ENCODE measurements at places on chromosomes 11 and 22. TPM values are rescaled to one million over a fixed set of nuclear protein-coding genes. Genes with fewer than 3 reads are reported as not detected.

DNA sequence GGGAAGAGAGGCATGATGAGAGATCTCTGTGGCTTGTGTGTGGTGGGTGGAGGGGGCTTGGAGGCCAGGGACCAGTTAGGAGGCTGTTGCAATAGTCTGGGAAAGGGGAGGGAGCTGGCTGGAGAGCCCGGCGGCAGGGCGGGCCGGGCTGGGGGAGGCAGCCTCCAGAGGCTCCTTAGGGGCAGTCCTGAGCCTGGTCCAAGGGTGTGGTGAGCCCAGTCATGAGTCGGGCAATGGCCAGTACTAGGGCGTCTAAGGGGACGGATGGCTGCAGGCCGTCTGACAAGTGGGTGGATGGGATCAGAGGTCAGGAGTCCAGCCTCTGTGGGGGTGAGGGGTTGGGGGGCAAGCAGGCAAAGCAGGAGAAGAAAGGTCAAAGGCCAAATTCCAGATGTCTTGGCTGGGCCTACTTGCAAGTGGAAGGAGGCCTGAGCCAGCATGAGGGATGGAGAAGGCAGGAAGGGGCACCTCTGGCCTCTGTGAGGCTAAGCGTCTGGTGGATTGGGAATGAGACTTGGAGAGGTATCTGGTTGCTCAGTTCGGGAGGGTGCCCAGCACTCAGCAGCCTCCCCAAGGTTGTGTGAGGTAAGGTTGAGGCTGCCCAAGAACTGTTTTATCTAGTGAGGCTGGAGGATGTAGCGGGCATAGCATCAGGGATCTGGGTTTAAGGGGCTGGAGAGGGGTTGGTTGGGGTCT, 6.0 kb upstream of the CD248 start:
- no peak for DNase-seq

The MCAM gene
- 12.1 TPM for total RNA-seq

DNA sequence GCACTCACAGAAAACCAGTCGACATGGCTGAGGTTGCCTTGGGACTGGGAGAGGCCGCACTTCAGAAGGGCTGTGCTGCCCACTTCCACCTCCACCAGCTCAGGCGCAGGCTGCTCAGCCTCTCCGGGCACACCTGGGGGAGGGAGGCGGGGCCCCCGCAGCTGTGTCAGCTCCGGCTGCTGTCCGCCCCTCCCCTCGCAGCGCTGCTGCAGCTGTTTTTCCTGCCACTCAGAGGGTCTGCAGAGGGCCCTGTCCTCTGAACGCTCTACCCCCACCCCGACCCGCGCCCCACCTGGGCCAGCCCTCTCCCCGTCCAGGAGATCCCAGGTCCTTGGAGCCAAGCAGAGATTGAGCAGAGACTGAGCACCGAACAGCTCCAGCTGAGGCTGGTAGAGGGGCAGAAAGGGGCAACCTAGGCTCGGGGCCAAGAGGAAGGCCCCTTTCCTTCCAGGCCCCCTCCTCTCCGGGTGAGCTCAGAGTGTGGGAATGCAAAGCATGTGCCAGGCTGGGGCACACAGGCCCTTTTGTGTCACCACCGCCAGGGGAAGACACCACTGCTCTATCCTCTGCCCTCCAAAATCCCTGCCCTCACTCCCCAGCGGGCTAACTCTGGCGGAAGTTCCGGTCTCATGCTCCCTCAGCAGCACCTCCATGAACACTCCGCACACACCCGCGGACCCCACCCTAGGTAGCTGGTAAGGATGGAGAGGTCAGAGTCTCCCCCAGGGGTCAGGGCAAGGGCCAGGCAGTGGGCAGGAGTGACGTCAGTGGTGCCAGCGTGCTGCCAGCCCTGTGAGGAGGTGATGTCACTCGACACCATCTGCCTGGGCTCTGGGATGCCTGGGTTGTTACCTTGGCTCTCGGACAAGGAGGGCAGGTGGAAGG, 1.6 kb downstream of the MCAM start:
- DNase-seq = peak; percentile 88

- DNase-seq = no peak
Measured at GRCh38 chr11:108734956-108735559, 70.2 kb downstream of the DDX10 start.

GRCh38 chr11:122395282-122395681, 260.2 kb upstream of the UBASH3B start:
- no peak for DNase-seq

DNA sequence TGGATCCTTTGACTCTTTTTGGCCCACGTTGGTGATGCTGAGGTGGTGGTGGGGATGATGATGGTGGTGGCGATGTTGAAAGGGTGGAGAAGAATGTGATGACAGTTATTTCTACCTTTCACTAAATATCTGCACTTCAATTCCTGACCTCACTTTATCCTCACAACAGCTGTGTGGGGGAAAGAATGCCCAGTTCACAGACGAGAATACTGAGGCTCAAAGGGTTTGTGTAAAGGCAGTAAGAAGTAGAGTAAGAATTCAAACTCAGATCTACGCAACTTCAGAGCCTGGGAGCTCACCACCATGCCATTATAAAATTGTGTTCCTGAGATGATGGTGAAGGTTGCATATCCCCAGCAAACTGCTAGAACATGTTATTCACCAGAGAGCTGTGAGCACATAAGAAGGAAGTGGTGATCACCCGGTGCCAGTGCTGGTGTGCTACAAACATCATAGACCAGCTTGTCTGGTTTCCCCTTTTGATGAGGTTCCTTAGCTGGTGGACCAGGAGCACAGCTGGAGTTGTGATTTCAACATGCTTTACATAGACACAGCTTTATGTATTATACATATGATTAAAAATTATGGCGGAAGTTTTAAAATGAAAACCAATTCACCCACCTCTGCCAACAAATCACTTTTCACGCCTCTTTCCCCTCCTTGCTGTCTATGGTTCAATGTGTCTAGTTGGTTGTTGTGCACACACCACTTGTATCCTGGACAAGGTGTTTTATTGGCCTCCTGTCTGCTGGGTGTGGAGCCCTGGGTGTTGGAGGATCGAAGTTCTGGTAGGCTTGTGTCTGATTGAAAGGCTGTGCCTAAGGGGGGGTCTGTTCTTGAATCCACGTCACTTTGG, 6.2 kb downstream of the ST14 start:
- DNase-seq = no peak

The NXPE4 gene
- not detected for total RNA-seq

DNA sequence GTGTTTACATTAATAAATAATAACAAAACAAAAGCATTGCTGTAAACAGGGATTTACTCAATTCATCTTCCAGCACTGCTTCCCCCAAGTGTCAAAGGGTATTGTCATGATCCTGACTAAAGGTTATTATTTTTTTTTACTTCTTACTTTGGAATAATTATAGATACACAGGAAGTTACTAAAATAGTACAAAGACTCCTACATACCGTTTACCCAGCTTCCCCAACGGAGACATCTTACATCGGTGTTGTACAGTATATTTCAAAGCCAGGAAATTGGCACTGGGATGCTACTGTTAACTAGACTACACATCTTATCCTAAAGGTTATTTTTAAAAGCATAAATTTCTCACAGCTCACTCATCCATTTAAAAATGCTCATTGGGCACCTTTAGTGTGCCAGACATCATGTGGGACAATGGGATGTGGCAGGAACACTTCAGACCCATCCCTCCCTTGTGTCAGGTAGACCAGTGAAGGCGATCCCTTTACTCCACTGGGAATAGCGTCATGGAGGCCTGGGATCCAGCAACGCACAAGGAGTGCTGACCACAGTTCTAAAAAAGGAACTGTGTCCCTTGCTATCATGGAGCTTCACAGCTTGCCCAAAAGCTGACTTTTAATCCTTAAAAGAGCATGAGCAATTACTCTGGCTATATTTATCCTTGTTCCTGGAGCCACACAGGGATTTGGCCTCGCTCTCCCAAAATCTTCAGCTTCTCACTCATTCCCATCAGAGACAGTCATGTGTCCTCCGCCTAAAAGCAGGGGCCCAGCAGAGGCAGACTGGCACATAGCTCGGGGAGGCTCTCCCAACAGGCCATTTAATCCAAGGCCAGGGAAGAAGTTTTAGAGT, 3.1 kb upstream of the IRAG1 start:
- peak; percentile 40 for DNase-seq

The DUSP8 gene
- 6.7 TPM for total RNA-seq

GRCh38 chr11:134660416-134660815, 248.4 kb upstream of the B3GAT1 start:
- no peak for DNase-seq

- DNase-seq = no peak
Measured at GRCh38 chr11:83312430-83312829, 26.3 kb upstream of the CCDC90B start.

DNA sequence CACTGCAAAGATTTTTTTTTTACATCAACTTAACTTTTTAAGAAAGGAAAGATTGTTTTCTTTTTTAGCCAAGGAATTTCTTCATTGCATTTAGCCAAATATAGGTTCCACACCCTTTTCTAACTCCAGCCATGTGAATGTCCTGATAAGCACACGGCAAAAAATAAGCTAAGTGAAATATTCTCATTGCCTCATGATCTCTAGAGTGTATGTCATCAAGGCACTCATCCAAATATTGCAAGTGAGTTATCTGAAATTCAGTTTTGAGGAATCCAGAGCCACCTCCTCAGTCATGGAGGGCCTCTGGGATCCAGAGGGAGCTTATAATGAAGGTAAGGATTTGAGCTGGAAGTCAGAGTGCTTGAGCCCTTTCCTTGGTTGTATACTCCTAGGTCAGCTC, 80.0 kb downstream of the BLID start:
- DNase-seq = no peak

DNA sequence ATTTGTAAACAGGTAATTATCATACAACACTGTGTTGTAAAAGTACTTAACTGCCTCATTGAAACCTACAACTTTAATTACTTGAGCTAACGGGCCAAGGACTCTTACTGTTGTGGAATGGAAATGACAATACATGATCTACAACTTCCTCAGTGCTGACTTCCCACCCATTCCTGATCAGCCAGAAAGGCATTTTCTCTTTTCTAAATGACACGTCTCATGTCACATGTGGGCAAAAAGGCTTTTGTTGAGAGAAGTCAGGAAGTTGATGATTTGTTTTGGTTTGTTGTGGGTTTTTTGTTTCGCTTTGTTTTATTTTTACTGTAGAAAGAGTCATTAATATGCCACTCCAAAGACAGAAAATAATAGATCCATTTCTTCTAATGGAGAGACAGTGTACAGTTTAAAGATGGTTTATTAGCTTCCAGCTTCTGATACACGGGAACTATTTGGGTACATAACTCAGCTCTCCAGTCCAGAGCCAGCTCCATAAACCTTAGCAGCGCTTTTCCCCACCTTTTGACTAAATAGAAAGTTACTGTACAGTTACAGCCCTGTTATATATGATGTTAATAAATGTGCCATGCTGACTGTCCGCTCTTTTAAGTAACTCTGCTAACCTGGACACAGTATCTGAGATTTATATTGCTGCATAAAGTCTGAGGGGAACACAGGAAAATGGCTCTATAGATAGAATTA, 509.4 kb upstream of the API5 start:
- no peak for DNase-seq

DNA sequence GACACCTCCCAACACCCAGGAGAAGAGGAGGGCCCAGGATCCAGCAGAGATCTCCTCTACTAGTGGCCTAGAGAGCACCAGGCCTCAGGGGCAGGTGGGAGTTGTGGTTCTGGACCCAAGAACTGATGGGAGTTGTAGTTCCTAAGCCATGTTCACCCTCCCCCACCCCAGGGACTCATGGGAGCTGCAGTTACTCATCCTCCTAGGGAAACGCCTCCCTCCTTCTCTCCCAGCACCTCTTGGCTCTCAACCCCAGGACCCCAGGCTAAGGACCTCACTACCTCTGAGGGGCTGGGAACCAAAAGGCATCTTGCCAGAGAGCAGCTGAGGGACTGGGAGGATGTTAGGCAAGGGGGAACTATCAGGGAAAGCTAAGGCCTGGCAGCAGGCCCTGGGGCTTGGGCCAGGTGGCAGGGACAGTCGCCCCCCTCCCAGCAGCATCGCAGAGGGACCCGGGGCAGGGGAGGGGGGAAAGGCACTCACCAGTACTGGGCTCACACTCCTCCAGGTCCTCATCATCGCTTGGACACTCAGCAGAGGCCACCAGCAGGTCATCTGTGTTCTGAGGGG, 28.9 kb downstream of the SLC22A12 start:
- no peak for DNase-seq

- DNase-seq = no peak
Measured at GRCh38 chr11:59767225-59767611, 12.0 kb downstream of the STX3 start.

GRCh38 chr11:117641008-117641915, 155.8 kb downstream of the DSCAML1 start:
- no peak for DNase-seq

The OR51I1 gene
- 0.54 TPM for total RNA-seq

The GLYAT gene
- not detected for total RNA-seq

The C1QTNF5 gene
- 3.4 TPM for total RNA-seq

GRCh38 chr11:40688369-40688768, 771.1 kb downstream of the LRRC4C start:
- DNase-seq = no peak

The RRM1 gene
- total RNA-seq = 61.4 TPM

Measured in cerebellum (tissue), 4 donors.